ENCODE measurements at places on chromosomes 1 and 21. TPM values are rescaled to one million over a fixed set of nuclear protein-coding genes. Genes with fewer than 3 reads are reported as not detected.

DNA sequence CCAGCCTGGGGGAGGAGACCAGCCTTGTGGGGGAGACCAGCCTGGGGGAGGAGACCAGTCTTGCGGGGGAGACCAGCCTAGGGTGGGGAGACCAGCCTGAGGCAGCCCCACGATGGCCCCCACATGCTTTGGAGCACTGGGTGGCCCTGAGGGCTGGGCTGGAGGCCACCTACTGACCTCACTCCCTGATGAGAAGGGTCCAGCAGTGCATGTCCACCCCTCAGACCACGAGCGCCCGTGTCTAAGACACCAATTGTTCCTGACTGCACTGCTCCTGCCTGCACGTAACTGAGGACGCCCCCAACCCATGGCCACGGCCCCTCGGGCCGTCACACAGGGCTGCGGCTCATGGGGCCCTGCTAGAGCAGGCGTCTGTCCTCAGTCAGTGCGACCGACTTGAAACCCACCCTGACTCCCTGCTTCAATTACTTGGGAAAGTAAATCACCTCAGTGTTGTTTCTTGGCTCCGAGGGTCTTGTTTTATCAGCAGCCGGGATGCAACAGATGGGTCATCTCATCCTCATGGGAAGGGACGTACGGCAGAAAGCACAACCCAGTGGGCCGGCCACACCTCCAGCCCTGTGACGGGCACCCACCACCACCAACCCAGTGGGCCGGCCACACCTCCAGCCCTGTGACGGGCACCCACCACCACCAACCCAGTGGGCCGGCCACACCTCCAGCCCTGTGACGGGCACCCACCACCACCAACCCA, at the start of gene SPATC1L:
SPATC1L (minus strand) TSS at position 550 of the 715 bp plus-strand sequence. CDS start 1,643 bp downstream, outside the sequence.
- peak; percentile 84 for DNase-seq

DNA sequence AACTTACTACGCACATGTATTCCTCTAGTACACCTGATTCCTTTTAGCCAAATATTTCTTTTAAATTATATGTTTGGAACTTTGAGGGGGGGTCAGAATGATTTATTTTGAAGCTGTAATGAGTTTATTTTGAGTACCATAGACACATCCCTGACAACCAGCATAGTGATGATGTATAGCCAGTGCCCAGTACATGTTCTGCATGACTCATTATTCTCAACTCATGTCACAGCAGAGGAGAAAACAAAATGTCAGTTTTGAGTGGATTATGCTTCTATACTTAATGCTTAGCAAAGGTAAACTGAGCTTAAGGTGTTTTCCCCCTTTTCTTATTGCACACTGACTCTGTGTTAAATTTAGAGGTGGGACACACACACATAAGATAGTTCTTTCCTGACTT, 22.4 kb upstream of the LEPR start:
- no peak for DNase-seq

- DNase-seq: no peak
Observed at GRCh38 chr1:109404838-109405237, 7.1 kb upstream of the SORT1 start.

Gene OR10X1
- not detected for total RNA-seq
